Left renal cortex interstitium (tissue), 4 donors: ENCODE measurements at places on chromosomes 12 and 14. TPM values are rescaled to one million over a fixed set of nuclear protein-coding genes. Genes with fewer than 3 reads are reported as not detected.

DNA sequence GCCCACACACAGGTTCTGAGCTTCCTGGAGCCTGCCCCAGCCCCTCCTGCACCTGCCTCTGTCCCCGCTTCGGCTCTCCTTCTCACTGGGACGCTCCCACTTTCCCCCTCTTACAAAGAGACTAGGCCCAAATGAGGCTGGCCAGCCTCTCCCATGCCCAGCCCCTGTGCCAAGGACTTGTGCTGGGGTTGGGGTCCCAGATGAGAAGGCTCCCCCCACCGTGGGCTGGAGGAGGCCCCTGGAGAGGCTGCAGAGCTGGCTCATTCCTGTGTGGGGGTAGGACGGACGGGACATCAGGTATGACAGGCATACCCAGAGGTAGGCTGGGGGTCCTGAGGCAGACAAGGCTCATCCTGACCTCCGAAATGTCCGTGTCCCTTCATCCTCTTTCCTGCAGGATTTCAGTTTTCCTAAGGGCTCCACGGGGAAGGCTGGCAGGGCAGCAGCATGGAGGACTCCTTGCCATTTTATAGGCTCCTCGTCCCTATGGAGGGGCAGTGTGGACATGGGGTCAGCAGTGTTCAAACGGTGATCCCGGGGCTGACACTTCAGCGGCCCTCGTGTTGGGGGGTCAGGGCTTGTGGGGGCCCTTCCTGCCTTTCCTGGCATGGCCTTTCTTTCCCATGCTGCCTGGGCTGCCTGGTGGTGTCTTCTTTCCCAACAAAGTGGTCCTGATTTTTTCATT lies 49.1 kb upstream of the MEG3 start:
- no peak for DNase-seq

DNA sequence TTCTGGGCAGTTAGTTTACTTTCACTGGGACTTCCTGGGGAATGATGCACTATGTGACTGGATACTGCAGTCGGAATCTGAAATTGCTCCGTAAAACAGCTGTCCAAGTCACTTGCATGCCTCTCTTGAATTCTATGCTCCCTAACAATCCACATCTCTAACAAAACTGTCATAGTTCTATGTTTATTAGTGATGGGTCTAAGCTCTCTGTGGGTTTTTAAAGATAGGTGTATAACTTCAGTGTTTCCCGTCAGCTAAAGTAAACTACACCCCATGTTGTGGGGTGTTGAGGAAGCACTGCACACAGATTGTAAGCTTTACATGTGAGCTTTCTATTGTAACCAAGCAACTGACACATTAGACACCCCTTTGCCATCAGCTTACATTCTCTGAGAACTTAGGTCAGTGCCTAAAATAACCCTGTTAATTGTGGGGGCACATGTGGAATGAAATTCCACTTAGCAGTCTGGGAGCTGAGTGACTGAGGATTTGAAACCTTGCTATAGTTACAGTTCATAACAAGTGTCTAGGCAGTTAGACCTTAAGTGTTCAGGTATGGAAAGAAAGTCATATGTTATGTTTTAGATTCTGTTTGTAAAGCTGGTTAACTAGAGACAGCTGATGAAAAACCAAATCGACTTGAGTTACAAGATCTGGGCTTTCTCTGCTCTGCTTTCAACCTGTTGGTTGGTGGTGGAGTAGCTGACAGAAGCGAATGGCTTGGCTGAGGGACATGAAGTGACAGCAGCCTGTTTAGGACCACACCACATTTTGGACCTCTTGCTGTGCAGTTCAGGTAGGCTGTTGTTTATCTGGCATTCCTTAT lies 165.7 kb downstream of the AKAP6 start:
- DNase-seq, result no peak

GRCh38 chr12:52655720-52656124 lies 3.7 kb upstream of the KRT2 start:
- no peak for DNase-seq

DNA sequence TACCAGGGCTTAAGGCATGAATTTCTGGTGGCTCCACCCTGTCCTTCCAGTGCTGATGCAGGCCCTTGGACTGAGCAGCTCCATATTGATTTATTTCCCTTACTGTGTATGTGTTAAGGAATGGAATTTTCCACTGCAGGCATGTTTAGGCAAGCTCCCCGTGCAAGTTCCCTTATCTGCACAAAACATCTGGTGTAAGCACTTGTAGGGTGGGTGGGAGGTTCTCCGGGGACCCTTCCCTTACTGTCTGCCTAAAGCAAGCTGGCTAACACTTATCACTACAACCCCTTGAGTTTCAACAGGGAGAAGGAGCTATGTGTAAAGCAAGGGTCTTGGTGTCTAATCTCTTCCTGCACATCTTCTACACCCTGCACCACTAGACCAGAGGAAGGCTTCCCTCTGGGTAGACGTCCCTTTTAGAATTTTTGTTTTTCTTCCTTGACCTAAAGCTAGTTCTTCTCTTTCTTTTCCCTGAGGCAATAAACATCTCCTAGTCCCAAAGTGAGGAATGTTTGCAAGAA lies 22.0 kb upstream of the DRAM1 start:
- no peak for DNase-seq

The PTPRR gene
- polyA plus RNA-seq, result 0.64 TPM
